ENCODE measurements at places on chromosomes 7 and 10. TPM values are rescaled to one million over a fixed set of nuclear protein-coding genes. Genes with fewer than 3 reads are reported as not detected.

The OR2A1 gene
- 0.72 TPM for polyA plus RNA-seq

GRCh38 chr10:92972066-92972870, 88.3 kb upstream of the CYP26C1 start:
- no peak for DNase-seq

DNA sequence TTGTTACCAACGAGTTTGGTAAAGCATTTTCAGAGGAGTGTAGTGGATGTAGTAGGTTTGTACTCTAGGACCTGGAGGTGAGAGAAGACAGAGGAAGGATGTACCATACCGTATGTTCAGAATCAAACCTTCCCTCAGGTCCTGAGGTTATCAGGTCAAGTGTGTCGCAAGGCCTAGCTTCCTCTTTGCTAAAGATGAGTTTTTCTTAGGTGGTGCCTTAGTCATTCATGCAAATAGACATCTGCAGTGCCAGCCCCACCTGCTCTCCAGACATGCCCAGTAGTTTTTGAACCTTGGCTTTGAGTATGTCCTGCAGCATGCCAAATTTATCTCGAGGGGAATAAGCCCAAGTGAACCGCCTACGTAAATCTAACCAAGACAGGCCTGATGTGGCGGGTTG, 71.3 kb downstream of the HDAC9 start:
- DNase-seq: no peak

The NME8 gene
- polyA plus RNA-seq: not detected

- no peak for DNase-seq
Observed at GRCh38 chr10:44956226-44956625, 3.4 kb upstream of the RASSF4 start.
